Stimulated activated CD8-positive, alpha-beta memory T cell treated with anti-CD3 and anti-CD28 coated beads, Interleukin-2, amount 100 ng/mL, for 1 hour (primary cell): ENCODE measurements at places on chromosomes 12 and 14.

DNA sequence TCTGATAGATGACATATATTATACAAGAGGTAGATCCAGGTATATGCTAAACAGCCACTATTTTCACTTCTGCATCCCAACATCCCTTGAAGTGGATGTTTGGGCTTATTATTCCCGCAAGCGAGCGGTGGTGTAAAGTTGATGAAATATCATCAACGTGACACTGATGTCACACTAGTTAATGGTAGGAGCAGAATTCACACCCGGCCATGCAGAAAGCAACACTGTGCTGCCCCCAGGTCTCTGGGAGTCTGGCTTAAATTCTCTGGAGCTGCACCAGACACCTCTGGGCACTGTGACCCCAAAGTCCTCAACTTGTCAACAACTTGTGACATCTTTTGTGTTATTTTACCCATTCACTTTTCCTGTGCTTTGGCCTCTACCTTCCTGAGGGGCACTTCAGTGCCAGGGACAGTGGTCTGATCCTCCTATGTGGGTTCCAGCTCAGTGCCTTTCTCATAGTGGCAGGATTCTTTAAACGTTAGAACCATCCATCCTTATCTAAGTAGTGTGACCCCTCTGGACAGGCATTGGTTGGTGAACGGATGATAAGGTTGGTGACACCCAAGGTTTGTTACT is 952 bp downstream of the DRAM1 start:
- DNase-seq, result no peak

DNA sequence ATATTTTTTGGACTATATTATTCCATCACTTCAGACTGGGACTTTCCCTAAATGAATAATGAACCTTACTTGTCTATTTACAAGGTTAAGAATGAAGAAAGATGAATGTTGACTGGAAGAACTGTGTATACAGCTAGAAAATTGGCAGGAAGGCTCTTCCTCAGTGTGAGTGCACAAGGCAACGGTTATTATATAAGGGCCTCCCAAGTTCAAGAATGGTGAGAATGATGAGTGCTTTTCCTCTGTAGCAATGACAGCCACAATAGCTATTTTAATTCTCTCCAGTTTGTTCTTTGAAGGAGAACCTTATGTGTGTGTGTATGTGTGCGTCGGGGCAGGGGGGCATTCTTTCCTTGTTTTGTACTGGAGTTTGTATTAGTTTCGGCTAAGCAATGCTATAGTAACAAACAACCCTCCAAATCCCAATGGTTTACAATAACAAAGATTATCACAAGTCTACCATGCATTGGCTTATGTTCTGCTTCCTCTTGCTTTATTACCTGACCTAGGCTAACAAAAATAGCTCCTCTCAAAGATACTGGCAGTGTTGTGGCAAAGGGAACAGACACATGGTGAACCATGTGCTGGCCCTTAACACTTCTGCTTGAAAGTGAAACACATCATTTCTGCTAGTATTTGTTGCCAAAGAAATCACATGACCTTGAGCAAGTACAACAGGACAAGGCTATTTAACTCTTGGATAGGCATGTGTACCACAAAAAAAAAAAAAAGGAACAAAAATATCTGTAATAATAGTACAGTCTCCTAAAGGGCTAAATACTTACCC is 139.5 kb downstream of the RMST start:
- no peak for DNase-seq

GRCh38 chr12:131831635-131832041 is 3.4 kb downstream of the MMP17 start:
- no peak for DNase-seq

DNA sequence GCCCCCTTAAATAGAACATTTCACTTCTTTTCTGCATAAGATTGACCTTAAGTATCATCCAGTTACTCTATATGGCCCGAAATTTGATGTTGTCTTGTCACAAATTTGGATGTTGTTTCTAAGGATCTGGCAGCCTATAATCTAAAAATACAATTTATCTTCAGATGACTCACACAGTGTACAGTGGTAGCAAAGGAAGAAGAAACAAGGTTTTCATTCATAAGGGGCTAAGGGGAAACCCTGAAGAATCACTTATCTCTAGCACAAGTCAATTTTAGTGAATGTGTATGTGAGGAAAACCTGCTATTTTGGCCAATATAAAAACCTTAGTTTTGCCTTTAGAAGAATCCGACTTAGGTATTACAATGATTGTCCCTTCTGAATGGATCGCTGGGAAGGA is 606.3 kb upstream of the LRFN5 start:
- no peak for DNase-seq

DNA sequence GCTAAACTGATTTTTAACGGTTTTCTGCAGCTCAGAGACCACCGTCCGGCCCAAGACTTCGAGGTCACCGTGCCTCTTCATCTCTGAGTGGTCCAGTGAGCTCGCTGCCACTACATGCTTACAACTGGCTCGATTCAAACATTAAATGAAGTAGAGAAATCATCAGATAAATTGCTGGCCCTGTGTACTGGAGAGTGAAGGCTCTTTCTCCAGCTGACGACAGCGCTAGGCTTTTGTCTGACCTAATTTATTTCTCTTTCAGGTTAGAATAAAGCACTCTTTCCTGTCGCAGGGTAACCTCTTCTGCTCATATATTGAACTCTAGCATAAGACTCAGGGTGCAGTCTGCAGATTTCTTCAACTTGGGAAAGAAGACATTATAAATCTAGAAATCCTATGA is 6.4 kb downstream of the BCL11B start:
- DNase-seq, result no peak

DNA sequence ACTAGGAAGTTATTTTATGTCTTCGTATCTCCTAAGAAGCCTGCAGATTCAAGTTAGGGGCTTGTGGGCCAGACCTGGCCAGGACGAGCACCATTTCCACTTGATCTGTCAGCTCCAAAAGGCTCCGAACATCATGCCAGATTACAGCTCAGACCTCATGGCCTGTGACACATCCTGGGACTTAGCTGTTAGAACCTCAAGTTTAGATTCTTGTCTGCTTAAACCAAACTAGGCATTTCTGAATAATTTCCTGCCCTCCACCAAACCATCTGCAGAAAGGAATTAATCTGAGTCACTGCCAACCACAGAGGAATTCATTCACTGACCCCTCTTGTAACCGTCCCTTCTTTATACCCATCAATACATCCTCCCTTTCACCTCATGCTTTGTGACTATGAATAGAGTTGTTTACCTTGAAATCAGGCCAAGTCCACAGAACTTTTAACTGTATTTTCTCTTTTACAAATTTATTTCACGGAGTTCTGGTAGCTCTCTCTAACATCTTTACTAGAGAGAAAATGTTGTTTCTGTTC is 120.3 kb downstream of the FBXL14 start:
- DNase-seq, result no peak

DNA sequence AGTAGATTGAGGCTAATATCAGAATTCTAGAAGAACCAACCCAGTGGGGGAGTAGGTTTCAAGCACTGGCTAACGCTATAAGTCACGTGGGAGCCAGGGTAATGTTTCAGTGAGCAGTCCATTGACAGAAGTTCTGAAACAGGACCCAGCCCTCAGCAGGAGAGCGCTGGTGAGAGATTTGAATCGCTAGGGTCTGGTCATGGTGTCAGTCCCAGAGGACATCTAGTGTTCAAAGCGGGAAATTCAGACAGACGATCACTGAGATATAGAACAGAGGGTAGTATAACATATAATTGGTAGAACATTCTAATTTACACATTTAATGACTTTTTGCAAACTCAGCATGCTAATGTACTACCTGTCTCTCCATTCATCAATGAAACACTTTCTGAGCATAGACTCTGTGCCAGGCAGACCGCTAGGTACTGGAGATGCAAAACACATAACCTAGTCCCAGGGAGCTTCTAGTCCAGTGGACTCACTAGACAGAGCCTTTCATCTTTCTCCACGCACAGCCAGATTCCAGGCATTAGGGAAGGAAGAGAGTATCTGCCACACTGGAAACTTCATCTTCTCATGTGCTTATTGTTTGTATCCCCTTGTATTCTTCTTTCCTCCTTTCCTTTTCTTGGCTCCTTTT is 35.4 kb upstream of the RNASE3 start:
- DNase-seq, result no peak
